SW 1271 (cell line): ENCODE measurements at places on chromosomes 11 and 22.

DNA sequence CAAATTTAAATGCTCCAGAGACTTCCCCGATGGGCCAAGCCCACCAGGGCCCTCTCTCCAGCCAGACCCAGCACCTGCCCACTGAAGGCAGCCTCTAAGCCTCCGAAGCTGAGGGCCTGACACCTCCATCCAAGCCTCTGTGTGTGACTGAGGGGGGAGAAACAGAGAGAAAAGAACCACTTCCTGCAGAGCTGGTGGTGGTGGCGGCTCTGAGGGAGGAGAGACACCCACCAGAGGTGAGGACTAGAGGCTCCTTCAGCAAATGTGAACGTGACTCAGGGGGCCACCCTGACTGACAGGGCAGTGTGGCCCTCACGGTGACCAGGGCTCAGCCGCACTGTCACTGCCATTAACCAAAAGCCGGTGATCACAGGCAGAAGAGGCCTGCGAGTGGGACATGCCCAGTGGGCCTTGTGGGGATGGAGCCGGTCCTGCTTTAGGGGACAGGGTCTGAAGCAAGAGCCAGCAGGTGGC lies 31.0 kb upstream of the CD5 start:
- no peak for DNase-seq

DNA sequence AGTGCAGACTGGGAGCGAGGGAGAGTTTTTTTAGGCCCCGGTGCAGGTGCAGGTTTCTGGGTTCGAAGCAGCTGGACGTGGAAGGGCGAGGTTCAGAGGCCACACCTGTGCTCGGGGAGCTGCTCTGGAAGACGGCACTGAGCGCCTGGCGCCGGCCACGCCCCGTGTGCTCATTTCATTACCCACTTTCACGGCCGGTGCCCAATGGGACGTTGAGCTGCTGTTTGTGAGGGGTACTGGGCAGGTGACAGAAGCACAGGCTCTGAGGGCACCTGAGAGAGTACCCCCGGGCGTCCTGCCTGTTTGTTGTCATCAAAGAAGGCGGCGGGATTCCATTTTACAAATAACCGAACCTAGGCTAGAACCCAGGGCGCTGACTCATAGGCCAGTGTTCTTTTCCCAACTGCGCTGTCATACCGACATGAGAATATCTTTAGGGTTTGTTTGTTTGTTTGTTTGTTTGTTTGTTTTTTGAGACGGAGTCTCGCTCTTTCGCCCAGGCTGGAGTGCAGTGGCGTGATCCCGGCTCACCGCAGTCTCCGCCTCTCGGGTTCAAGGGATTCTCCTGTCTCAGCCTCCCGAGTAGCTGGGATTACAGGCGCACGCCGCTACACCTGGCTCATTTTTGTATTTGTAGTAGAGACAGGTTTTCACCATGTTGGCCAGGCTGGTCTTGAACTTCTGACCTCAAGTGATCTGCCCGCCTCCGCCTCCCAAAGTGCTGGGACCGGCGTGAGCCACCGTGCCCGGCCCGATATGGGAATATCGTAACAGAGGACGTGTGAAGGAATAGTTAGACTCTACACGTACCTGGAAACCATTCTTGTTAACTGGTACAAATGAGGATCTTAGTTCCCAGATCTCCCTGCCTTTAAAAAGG lies 16.6 kb upstream of the SPTBN2 start:
- peak; percentile 39 for DNase-seq

DNA sequence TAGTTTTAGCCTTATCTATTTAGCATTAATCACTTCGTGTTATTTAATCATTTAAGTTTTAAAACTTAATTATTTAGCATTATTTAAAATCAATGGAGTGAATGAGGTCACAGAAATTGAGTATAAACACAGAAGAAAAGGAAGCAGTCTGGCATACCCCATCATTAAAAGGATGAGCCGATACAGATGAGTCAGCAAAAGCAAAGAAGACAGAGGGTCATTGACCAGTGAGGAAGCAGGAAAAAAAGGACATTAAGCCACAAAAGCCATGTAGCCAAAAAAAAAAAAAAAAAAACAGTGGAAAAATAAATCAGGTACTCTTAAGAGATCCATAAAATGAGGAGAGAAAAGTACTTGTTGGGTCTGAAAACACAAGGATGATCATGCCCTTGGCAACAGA lies 71.5 kb downstream of the TYR start:
- no peak for DNase-seq

DNA sequence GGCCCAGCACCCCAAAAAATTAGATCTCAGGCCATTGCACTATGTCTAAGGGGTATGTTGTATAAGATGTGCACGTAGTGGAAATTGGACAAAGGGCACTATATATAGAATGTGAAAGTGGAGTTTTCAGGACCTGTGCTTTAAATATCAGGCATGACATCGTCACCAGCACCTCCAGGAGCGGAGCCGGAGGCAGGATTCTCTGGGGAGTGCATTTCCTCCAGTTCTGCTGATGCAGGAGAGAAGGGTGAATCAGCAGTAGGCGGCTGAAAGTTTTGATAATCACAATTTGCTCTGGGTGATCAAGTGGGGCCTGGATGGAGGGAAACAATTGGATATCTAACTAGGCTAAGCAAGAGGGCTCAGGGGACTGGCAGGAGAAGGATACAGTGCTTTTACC lies 69.1 kb upstream of the NTM start:
- DNase-seq, result no peak

GRCh38 chr11:115525531-115526006 lies 21.4 kb upstream of the CADM1 start:
- DNase-seq, result no peak
